ENCODE measurements at places on chromosomes 2 and 18. TPM values are rescaled to one million over a fixed set of nuclear protein-coding genes. Genes with fewer than 3 reads are reported as not detected.

DNA sequence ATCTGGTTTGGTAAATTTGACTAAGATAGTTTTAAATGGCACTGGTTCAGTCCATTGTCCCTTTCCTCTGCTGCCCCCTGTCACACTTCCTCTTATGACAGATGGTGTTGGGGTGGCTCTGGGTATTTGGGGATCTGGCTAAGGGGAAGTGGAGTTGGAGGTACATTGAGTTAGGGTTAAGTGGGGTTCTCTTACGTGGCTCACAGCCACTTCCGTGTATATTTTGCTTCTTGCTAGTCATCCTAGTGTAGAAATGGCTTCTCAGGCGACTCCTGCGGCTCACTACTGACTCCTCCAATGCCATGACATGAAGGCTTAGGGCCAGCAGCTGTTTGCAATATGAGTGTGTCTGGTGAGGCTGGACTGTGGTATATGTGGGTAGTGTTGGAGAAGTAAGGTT is 187.0 kb downstream of the HAUS1 start:
- H3K27me3 ChIP-seq: no peaks in the 10 kb centered on the region
- H3K4me3 ChIP-seq: no peak overlapping the region
- no peak for DNase-seq
- no peak overlapping the region for H3K27ac ChIP-seq
- H3K36me3 ChIP-seq: no peaks in the 10 kb centered on the region
- peaks cover 5% of the 10 kb centered on the region for H3K4me1 ChIP-seq

GRCh38 chr18:45627204-45627526 is 11.9 kb downstream of the SLC14A2 start:
- H3K27ac ChIP-seq: no peak overlapping the region
- peaks cover 5% of the 10 kb centered on the region for H3K27me3 ChIP-seq
- H3K36me3 ChIP-seq: no peaks in the 10 kb centered on the region
- DNase-seq: no peak

- peaks cover 12% of the 10 kb centered on the region for H3K4me1 ChIP-seq
- DNase-seq: no peak
- no peak overlapping the region for H3K4me3 ChIP-seq
- H3K27me3 ChIP-seq: no peaks in the 10 kb centered on the region
- H3K27ac ChIP-seq: no peak overlapping the region
These were observed 25.7 kb upstream of the IL1R1 start for GRCh38 chr2:102116630-102117471.

GRCh38 chr18:42854558-42854957 is 260.9 kb downstream of the RIT2 start:
- H3K27me3 ChIP-seq: no peaks in the 10 kb centered on the region
- DNase-seq: no peak
- no peaks in the 10 kb centered on the region for H3K36me3 ChIP-seq
- H3K27ac ChIP-seq: peak overlapping the region; percentile 21
- H3K4me3 ChIP-seq: no peak overlapping the region
- peaks cover 29% of the 10 kb centered on the region for H3K4me1 ChIP-seq

- no peaks in the 10 kb centered on the region for H3K36me3 ChIP-seq
- H3K4me3 ChIP-seq: no peak overlapping the region
- H3K27me3 ChIP-seq: peaks cover 9% of the 10 kb centered on the region
- peaks cover 3% of the 10 kb centered on the region for H3K4me1 ChIP-seq
These were observed 16.4 kb upstream of the DLX2 start for GRCh38 chr2:172119089-172119488.

The GDF7 gene
- 3.2 TPM for total RNA-seq

The SCYGR4 gene
- total RNA-seq: not detected

DNA sequence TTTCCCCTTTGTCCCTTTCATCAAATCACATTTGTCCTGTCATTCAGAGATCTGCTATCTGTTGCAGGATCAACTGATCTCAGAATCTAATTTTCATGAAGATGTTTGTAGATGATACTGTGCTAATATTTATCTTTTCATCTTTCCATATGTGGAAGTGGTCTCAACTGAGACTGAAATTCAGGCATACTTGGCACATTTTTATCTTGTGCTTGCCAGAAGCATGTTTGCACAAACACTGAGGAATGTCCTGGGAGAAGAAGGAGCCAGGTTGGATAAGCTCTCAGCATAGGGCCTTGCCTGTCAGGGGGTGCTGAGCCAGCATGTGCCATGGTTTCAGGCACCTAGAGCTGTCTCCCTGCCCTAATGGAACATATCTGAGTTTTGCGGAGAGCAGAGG is 24.5 kb upstream of the MMADHC start:
- DNase-seq: no peak
- no peaks in the 10 kb centered on the region for H3K27me3 ChIP-seq
- H3K27ac ChIP-seq: peak overlapping the region; percentile 92
- H3K36me3 ChIP-seq: peaks cover 9% of the 10 kb centered on the region
- peaks cover 53% of the 10 kb centered on the region for H3K4me1 ChIP-seq
- no peak overlapping the region for H3K4me3 ChIP-seq

The SERPINB11 gene
- total RNA-seq: not detected

- no peak overlapping the region for H3K27ac ChIP-seq
- peaks cover 11% of the 10 kb centered on the region for H3K4me1 ChIP-seq
These were observed 11.8 kb upstream of the ACOXL start for GRCh38 chr2:110720547-110720946.

- H3K4me3 ChIP-seq: no peak overlapping the region
- H3K4me1 ChIP-seq: no peaks in the 10 kb centered on the region
- peaks cover 3% of the 10 kb centered on the region for H3K27me3 ChIP-seq
- no peaks in the 10 kb centered on the region for H3K36me3 ChIP-seq
- no peak for DNase-seq
- no peak overlapping the region for H3K27ac ChIP-seq
These were observed 31.0 kb downstream of the EEF1B2 start for GRCh38 chr2:206190689-206191088.

- peak overlapping the region; percentile 1 for H3K27ac ChIP-seq
- H3K27me3 ChIP-seq: no peaks in the 10 kb centered on the region
- DNase-seq: no peak
- H3K4me1 ChIP-seq: peaks cover 38% of the 10 kb centered on the region
- H3K4me3 ChIP-seq: no peak overlapping the region
These were observed 9.2 kb downstream of the TGIF1 start for GRCh38 chr18:3458952-3459853.

GRCh38 chr2:69559442-69560146 is 83.9 kb downstream of the AAK1 start:
- H3K36me3 ChIP-seq: peaks cover 3% of the 10 kb centered on the region
- no peak for DNase-seq
- H3K27me3 ChIP-seq: no peaks in the 10 kb centered on the region
- H3K4me1 ChIP-seq: peaks cover 15% of the 10 kb centered on the region
- no peak overlapping the region for H3K4me3 ChIP-seq
- H3K27ac ChIP-seq: no peak overlapping the region

- no peaks in the 10 kb centered on the region for H3K36me3 ChIP-seq
- DNase-seq: no peak
- no peak overlapping the region for H3K4me3 ChIP-seq
- peaks cover under 1% of the 10 kb centered on the region for H3K4me1 ChIP-seq
- H3K27ac ChIP-seq: no peak overlapping the region
- H3K27me3 ChIP-seq: no peaks in the 10 kb centered on the region
These were observed 218.4 kb upstream of the TRIB2 start for GRCh38 chr2:12498286-12498685.

The ST6GAL2 gene
- total RNA-seq: 16.3 TPM

The PSMA8 gene
- not detected for total RNA-seq

DNA sequence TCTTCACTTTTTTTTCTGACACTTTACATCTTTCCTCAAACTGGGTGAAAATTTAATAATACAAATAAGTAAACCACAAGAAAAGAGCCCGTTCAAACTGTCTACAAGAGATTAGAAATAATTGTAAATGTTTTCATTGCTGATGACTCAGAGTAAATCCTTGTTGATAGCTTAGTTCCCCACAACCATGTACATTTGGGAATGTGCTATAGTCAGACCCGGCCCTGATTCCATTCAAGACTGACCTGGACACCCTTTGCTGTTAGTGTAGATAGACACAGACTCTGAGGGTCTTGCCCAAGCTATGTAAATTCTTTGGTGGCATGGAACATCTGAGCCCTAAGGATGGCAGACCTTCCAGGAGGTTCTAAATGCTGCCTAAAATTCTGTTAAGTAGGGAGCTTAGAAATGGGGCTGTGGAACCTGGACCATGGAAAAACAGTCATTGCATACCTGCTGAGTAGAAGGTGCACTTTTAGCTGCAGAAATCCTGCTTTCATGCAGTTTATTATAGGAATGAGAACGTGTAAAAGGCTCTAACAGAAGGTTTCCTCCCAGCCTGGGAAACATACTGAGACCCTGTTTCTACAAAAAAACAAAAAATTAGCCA is 3.7 kb downstream of the MALT1 start:
- no peak for DNase-seq
- no peaks in the 10 kb centered on the region for H3K27me3 ChIP-seq
- H3K27ac ChIP-seq: no peak overlapping the region
- H3K4me3 ChIP-seq: no peak overlapping the region
- H3K36me3 ChIP-seq: peaks cover 6% of the 10 kb centered on the region

- H3K27ac ChIP-seq: no peak overlapping the region
- DNase-seq: no peak
- no peaks in the 10 kb centered on the region for H3K36me3 ChIP-seq
- H3K4me1 ChIP-seq: no peaks in the 10 kb centered on the region
These were observed 79.7 kb upstream of the DOCK10 start for GRCh38 chr2:225122007-225122406.

DNA sequence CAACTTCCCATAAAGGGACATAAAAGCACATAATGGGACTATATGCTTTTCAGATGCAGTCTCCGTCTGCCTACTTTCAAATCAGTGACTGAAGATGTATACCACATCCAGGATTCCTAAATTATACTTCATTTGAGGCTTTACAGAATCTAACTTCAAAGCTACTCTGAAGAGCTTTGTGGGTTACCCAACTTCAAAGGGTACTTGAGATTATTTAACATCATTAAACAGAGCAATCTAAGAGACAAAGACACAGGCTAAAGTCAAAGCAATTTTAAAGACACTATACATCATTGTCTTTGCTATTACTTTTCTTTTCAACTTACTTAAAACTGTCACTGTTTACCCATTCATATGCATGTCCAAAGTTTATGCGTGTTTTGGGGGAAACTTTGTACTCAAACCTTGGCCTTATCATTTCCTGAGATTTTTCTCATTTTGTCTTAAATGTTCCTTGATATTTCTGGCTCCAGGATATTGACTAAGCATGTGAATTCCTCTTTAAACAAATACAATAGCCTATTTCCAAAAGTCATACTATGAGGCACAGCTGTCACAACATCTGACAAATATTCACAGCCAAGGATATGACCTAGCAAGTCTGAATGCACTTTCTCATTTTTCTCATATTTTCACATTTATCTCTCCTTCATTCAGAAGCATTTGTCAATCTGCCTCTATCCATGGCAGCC is 1985.1 kb upstream of the PIK3C3 start:
- DNase-seq: no peak
- peaks cover 13% of the 10 kb centered on the region for H3K4me1 ChIP-seq
- H3K27me3 ChIP-seq: no peaks in the 10 kb centered on the region
- H3K4me3 ChIP-seq: no peak overlapping the region

DNA sequence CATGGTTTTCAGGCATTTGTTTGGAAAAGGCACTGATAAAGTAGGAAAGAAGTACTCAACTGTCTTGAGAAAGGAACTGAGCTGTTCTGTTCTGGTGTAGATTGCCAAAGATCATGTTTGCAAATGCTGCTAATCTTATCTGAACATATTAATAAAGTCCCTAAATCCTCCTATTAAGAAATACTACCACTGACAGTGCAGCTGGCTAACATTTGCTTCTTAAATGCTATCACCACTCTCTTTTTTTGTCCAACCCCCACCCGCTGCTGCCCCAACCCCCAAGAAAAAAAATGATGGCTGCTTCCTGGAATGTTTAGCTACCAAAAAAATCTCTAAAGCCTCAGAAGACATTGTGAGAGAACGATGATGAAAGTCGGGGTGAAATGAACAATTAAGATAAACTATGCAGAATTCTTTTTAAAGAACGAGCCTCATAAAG is 130.7 kb downstream of the CCBE1 start:
- H3K27ac ChIP-seq: peak overlapping the region; percentile 87
- peaks cover 77% of the 10 kb centered on the region for H3K4me1 ChIP-seq
- peaks cover 24% of the 10 kb centered on the region for H3K27me3 ChIP-seq
- DNase-seq: no peak

GRCh38 chr2:69020496-69021426 is 7.8 kb downstream of the ANTXR1 start:
- no peak for DNase-seq
- no peaks in the 10 kb centered on the region for H3K36me3 ChIP-seq
- no peaks in the 10 kb centered on the region for H3K27me3 ChIP-seq
- peaks cover 43% of the 10 kb centered on the region for H3K4me1 ChIP-seq
- no peak overlapping the region for H3K4me3 ChIP-seq
- H3K27ac ChIP-seq: peak overlapping the region; percentile 81

The MBD1 gene
- total RNA-seq: 88.2 TPM

- H3K4me1 ChIP-seq: peaks cover 59% of the 10 kb centered on the region
- H3K36me3 ChIP-seq: peaks cover 46% of the 10 kb centered on the region
- no peaks in the 10 kb centered on the region for H3K27me3 ChIP-seq
These were observed 88.6 kb upstream of the EML6 start for GRCh38 chr2:54634564-54635511.

- no peak for DNase-seq
- no peaks in the 10 kb centered on the region for H3K36me3 ChIP-seq
- H3K4me3 ChIP-seq: peak overlapping the region; percentile 79
- no peaks in the 10 kb centered on the region for H3K27me3 ChIP-seq
- H3K4me1 ChIP-seq: peaks cover 13% of the 10 kb centered on the region
These were observed 644 bp upstream of the DYM start for GRCh38 chr18:49460976-49461601.

The KLHL29 gene
- total RNA-seq: 28.3 TPM

DNA sequence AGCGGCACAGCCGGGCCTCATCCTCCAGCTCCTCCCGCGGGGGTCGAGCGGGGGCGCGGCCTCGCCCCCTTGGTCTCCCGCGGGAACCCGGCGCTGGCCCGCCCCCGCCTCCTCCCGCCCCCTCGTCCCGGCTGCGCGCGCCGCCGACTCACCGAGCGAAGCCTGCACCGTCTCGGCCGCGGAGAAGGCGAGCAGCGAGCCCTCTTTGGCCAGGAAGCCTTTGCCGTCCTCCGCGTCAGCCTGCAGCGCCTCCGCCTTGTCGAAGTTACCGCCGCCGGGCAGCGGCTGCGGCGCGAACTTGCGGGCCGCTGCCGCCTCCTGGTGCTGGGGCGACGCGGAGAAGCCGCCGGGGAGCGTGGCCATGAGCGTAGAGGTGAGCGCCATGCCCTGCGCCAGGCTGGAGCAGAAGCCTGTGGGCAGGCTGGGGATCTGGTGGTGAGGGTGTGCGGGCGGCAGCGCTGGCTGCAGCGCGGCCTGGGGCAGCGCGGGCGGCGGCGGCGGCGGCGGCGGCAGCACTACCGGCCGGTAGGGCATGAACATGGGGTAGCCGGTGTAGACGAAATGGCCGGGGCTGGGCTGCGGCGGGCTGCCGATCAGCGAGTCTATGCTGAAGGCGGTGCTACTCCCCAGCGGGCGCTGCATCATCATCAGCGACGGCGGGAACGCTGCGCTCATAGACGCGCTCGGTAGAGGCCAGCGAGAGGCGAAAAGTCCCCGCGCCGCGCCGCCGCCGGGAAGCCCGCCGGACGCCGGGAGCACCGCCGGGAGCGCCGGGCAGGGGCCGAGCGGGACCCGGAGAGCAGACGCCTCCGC is 683 bp downstream of the GBX2 start:
- peaks cover 39% of the 10 kb centered on the region for H3K4me1 ChIP-seq
- H3K36me3 ChIP-seq: no peaks in the 10 kb centered on the region
- no peak for DNase-seq
- peak overlapping the region; percentile 42 for H3K4me3 ChIP-seq
- no peak overlapping the region for H3K27ac ChIP-seq

GRCh38 chr2:31660165-31660564 is 79.4 kb upstream of the SRD5A2 start:
- no peaks in the 10 kb centered on the region for H3K4me1 ChIP-seq
- H3K27me3 ChIP-seq: peaks cover 22% of the 10 kb centered on the region
- no peaks in the 10 kb centered on the region for H3K36me3 ChIP-seq
- H3K4me3 ChIP-seq: no peak overlapping the region
- H3K27ac ChIP-seq: no peak overlapping the region
- no peak for DNase-seq
